ENCODE measurements at places on chromosomes 2 and 18.
A peak's percentile ranks its signal among the peaks of the same experiment; 100 is the strongest.

- DNase-seq = no peak
Observed at GRCh38 chr2:78585871-78586270, 439.6 kb upstream of the REG3G start.

GRCh38 chr2:46487667-46488335, 8.4 kb downstream of the TMEM247 start:
- no peak for DNase-seq

DNA sequence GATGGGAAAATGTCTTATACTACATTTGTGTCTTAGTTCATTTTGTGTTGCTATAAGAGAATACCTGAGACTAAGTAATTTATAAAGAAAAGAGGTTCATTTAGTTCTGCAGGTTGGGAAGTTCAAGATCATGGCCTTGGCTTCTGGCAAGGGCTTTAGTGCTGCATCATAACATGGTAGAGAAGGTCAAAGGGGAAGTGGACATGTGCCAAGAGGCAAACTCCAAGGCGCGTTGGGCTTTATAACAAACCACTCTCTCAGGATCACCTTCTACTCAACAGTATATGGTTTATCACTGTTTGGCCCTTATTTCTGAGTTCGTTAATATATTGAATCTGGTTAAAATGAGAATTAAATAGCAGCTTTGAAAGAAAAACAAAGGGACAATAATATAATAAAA, 58.2 kb downstream of the ICA1L start:
- DNase-seq = no peak

- DNase-seq = no peak
Observed at GRCh38 chr2:165766326-165766927, 27.6 kb downstream of the GALNT3 start.

DNA sequence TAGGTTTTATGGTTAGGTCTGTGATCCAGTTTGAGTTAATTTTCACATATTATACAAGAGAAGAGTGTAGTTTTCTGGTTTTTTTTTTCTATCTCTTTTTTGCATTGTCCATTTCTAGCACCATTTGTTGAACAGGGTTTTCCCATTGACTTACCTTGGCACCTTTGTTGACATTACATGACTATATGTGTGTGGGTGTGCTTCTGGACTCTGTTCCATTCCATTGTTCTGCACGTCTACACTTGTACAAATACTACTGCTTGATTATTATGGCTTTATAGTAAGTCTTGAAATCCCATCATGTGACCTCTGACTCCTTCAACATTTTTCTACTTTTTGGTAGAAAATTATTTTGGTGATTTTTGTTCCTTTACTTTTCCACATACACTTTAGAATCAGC, 38.7 kb downstream of the UBE2F start:
- no peak for DNase-seq

DNA sequence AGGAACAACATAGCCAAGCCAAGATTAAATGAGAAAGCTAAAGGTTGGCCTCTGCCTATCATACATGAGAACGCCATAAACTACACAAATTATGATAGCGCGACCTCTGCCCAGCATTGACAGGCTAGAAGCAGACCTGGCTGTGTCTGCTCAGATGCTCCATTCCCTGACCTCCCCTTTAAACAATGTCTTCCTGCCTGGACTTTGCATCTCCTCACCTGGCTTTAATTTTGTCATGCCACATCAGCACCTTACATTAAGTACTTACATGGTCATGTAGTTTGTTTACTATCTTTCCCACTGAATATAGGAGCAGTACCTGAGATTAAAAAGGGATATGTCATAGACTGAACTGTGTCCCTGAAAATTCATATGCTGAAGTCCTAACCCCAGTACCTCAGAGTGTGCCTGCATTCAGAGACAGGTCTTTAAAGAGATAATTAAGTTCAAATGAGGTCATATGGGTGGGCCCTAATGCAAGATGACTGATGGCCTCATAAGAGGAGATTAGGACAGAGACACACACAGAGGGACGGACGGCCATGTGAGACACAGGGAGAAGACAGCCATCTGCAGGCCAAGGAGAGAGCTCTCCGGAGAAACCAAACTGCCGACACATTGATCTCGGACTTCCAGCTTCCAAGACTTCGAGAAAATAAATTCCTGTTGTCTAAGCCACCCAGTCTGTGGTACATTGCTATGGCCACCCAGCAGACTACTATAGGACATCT, 103.7 kb downstream of the BIN1 start:
- DNase-seq = no peak

DNA sequence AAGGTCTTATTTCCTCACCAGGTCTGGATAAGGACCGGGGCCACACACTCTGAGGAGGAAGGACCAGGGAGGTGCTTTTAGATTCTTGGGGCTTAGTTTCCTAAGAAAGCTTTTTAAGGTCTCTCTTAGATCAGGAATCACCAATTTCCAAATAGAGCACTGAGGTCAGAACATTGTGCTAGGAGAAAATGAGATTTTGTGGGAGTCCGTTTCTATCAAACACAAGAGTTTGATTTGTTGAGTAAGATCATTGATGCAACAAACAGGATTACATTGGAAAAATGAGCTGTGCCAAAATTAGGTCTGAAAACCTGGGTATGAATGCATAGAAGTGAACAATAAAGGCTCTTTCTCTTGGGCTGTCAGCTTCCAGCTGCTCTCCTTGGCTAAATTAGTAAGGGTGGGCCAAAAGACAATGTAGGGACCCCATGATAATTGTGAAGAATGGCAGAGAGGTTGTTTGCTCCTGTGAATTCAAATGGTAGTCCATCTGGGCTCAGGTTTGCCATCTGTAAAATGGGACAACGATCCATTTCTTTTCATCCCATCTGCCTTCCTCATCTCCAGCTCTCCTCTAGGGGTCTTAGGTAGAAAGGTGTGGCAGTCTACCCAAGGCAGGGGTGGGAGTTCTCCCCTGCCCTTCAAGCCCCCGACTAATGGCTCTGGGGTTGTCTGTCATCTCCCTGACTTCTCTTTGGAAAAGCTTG, 20.0 kb downstream of the IGFBP2 start:
- DNase-seq = no peak

DNA sequence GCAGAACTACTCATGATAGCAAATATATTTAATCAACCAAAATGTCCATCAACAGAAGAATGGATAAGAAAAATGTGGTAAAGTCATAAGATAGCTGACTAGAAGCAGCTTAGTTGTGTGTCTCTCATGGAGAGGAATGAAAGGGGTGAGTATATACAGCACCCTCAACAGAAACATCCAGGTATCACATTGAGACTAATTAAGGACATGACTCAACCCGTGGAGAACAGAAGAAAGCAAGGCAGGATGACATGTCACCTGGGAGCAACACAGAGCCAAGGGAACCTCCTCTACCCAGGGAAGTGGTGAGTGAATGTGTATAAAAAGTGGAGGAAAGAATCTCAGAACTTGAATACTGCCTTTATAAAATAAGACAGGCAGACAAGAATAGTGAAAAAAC, 1695.0 kb upstream of the CELF4 start:
- no peak for DNase-seq

DNA sequence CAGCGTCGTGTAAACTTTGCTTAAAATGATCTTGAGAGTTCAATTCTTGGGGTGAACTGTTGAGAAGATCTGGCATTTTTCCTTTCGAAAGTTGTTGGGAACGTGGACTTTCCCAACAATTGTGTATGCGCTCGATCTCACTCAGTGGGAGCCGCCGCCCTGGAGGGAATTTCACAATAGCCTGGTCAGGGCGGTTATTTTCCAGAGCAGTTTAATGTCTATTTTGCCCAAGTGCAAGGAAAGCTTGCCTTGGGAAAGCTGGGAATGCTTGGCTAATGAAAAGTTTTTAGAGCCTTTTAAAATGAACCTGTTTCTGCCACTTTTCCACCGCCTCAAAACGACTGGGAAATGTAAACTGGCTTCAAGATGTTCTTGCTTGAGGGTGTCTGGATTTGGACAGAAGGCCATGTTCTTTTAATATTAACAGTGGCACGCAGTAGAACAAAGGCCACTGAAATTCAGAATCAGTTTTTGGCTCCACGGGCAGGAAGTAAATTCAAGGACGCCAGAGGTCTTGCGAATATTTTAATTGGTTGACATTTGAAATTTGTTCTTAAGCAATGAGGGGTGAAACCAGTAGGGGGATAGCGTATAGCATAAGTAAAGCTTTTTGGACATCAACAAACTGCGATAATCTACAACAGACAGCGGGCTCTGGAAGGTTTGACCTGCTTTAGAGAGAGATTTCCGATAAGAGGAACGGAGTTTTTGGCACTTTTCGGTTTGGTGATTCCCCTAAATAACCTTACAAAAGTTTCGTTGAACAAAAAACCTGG, 1.2 kb downstream of the CFLAR start:
- DNase-seq = peak; percentile 91

GRCh38 chr2:85012855-85013254, 41.9 kb downstream of the KCMF1 start:
- DNase-seq = no peak

GRCh38 chr2:46651363-46652099, 172.2 kb downstream of the TMEM247 start:
- DNase-seq = no peak

- DNase-seq = no peak
Observed at GRCh38 chr18:5389356-5389755, 93.8 kb upstream of the ZBTB14 start.

- no peak for DNase-seq
Observed at GRCh38 chr2:112724591-112725525, 4.0 kb downstream of the NT5DC4 start.

DNA sequence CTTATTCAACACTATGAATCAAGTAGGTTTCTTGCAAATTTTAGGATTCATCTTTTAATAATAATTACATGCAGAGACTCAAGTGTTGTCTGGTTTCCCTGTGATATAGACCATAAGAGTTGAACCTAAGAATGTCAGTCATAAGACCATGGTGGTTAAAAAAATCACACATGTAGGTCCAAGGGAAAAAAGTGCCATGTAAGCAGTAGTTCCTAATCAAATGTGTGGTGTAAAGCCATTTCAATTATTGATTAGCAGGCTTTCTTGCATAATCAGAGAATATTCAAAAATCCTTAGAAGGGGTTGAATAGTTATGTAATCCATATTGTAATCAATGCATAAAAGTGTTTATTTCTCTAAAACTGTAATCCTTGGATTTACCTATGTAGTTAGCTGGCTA, 93.8 kb downstream of the DCC start:
- no peak for DNase-seq

- no peak for DNase-seq
Observed at GRCh38 chr2:38108907-38109731, 33.2 kb upstream of the CYP1B1 start.

GRCh38 chr18:28690836-28691495, 514.0 kb upstream of the CDH2 start:
- DNase-seq = no peak

DNA sequence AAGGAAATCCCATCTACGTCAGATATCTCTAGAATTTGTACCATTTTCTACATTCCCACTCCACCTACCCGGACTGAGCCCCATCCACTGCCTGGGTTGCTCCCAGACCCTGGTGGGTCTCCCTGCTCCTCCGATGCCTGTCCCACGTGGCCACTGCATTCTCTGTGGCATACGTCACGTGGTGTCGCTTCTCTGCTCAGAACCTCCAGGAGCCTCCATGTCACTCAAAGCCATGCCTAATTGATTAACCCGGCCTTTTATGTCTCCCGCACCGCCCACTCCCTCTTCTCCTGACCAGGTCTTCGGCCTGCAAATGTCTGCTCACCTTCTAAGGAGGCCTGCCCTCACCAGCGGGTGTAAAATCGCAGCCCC, 176.6 kb downstream of the HDAC4 start:
- no peak for DNase-seq

DNA sequence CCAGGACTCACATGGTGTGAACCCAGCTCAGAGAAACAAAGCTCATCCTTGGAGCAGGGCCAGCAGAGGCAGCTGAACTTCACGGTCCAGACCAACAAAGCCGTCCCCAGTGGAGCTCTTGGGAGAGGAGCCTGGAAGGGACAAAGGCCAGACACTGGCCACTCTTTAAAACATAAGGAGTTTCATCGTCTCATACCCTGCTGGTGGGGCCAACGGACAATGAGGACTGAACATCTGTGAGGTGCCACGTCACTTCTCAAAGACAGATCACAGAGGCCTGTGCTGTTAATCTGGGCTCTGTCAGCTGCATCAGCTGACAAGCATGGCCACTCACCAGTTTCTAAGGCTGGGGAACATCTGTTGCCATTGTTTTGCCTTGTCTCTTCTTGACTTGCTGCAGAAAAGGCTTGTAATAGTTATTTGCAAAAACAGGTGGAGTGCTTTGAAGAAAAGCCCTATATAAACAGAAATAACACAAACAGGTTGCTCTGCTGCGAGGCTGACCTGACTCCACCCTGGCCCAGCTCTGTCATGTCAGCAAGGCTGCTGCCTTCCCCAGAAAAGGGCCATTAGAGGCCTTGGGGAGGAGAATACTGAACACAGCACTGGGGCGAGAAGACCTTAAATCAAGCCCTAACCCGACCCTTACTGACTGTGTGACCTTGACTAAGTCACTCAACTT, 68.1 kb upstream of the DAPL1 start:
- DNase-seq = no peak
